ENCODE measurements at places on chromosomes 4 and X.

DNA sequence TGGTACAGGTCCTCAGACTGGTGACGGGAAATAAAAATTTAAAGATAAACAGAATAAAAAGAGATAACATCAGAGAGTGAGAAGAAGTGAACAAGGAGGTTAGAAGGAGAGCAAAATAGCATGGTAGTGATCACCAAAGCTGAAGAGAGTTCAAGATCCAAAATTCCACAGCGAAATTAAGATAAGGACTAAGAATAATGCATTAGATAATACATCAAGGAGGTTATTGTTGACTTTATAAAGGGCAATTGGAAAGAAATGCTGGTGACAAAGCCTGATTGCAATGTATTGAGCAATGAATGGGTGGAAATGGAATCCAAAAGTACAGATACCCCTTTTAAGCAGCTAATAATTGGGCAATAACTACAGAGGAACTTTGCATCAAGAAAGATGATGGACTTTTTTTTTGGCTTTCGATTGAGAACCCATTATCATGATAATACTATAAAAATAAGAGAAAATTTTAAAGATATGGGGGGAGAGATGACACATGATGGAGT is 101.6 kb upstream of the MAP9 start:
- no peak for DNase-seq

DNA sequence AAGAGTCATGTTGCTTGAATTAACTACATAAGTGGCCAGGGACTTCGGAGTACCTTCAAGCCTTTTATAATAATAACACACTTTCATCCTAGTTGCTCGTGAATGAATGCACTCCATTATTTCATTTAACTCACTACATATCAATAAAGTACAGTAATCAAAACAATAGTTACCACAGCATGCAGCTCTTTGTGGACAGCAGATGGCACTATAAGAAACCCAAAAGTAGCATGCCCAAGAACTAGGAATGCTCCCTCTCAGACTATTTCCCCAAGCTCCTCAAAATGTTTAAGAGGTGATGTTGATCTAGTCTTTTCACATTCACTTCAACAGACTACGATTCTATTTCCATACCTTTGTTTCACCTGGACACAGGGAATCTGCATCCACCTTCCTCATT is 500.8 kb upstream of the DIAPH2 start:
- DNase-seq, result no peak

DNA sequence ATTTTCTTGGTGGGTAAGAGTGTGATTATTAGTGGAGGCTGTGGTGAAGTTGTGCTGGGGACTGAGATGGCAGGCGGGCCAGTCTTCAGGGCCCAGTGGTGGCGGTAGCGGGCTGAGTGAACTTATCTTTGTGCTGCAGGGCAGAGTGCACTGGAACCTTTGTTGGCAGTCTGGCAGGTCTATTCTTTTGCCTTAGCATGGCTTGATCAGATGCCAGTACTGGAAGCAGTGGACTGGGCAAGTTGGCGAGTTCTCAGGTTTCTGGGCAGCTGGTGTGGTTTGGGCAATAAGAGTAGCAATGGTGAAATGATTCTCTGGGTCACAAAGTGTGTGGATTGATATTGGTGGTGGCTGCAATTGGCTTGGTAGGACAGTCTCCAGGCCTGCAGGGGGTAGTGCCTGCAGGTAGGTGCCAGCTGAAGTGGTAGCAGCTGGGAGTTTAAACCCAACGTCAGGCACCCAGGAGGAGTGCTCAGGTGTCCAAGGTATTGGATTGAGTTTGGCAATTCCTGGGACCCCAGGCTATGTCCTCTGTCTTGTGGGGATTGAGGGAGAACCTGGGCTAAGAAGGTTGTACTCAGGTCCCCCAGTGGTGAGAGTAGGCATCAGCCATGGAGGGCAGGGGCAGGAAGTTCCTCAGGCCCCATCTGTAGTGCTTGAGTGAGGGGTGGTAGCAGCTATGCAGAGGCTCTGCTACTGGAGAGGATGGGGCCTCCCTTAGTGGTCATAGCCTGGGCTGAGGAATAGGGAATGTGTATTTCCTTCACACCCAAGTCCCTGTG is 34.9 kb upstream of the SLC25A14 start:
- no peak for DNase-seq

GRCh38 chr4:117811731-117812130 is 222.6 kb upstream of the NDST3 start:
- DNase-seq, result no peak

DNA sequence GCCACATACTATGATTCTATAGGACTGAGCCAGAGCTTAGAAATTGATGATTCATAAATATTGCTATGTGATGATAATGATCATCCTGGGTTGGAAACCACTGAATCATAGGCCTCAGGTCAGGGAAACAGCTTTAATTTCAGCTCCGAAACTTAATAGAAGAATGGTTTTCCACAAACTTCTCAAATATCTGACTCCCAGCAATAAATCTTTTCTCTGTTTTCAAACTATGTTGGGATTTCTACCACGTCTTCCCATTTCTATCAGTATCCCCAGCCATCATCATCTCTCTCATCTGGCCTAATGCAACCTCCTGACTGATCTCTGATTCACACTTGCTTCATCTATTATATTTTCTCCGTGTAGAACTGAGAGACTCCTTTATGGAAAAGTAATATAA is 521.8 kb upstream of the AGA start:
- DNase-seq, result no peak
